ENCODE measurements at places on chromosomes 5 and 9.

GRCh38 chr5:44862808-44863207 is 54.1 kb downstream of the MRPS30 start:
- DNase-seq = no peak

DNA sequence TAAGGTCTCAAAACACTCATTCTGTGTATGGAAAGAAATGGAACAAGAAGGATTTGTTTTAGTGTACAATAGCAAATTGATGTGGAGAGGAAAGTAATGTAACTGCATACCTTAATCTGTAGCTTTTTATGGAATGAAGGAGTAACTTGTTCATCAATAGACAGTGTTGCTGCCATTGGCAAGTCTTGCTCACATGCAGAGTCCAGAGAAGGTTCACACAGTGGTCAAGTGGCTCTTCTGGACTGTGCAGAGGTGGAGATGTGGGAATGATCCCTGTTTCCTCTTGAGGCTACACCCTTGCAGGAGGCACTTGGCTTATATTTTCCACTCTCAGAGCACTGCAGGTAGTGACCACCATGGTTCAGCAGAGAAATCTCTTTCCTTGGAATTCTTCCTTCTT is 132.9 kb upstream of the ANKH start:
- no peak for DNase-seq

- DNase-seq = no peak
Observed at GRCh38 chr9:133523106-133523505, 1.7 kb downstream of the MYMK start.

DNA sequence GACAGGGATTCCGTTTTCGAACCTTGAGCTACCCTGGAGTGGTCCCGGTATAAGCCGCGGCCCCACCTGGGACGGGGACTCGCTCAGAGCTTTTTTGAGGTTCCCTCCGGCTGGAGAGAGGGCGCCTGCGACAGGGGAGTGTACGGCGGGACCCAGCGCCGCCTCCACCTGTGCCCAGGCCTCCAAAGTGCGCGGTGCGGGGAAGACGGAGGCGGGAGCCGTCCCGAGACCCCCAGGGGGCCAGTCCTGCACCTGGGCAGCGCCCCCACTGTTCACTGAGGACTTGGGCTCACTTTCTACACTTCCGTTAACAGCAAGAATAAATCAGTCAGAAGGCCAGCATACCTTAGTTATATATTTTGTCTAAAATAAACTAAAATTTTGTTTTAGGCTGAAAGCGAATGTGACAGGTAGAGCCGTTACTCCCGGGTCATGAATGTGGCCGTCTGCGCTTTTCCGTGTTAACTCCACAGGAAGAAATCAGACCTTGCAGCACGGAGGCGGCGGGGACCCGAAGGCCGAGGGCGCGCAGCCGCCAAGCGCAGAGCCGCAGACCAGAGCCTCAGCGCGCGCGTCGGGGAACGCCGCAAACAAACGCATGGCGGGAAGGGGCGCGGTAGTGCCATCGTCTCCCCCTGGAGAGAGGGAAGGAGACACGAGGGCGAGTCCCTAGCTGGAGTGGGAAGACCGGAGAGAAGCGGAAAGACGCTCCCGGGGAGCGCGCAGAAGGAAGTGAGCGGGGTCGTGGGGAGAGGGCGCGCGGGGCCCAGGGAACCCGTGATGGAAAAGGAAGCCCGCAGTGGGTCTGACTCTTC is 14.1 kb downstream of the TRIM7 start:
- DNase-seq = peak; percentile 67

DNA sequence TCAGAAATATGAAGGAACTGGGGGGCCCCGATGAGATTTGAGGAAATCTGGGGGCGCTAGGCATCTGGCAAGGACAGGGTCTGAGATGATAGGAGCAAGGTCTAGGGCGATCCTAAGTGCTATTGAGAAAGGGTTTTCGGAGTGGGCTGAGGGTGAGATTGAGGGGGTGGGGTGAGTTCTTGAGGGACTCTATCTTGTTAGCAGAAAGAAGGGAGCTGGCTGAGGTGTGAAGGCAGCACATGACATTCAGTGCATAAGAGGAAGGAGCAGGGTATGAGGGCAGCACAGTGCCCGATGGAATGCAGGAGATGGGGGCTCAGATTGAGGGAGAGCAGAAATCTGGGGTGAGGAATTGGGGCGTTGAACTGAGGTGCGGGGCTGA is 640 bp downstream of the TRIM32 start:
- no peak for DNase-seq

DNA sequence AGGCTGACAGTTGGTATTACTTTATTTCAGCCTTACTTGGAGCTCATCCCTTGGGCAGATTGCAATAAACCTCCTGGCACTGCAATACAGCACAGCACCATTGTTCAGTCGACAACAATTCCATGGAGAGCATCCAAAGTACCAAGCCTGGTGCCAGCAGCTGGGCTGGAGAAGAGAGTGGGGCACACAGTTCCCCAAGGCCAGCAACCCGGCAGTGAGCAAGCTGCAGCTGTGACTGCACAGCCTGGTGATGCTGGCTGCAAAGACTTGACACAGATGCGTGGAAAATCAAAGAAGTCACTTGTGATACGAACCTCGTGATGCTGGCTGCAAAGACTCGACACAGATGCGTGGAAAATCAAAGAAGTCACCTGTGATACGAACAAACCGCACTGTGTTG is 125.4 kb downstream of the ATPSCKMT start:
- DNase-seq = peak; percentile 77

DNA sequence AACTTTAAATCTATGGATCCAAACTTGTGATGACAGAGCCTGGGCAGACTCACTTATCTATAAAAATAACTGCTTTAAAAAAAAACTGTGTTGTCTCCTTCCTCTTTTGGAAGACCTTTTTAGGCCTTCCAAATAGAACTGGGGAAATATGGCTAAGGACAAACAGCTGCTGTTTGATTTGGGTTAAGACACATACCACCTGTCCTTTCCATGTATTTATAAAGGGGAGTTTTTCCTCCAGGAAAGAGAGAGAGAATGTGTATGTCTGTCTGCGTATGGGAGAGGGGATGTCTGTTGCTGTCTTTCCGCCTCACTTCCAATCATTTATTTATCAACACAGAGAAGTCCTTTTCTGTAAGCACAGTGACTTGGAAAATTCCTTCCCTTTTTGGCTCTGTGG is 2.8 kb downstream of the ARHGEF37 start:
- no peak for DNase-seq

DNA sequence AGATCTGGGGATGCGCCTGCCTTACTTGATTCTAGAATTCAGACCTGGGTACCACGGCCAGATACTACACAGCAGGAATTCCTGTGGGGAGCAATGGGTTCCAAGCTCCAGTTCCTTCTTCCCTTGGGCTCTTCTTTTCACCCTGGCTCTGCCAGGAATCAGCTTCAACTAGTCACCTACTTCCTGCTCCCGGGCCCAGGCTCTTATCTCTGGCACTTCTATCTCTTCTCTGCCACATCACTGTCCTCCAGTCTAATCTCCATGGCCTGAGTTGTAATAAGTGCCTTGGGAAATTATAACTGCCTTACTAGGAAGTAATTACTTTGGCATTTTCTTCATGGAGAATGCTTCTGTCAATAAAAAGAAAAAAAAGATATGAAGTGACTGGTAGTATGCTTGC is 26.2 kb upstream of the SERINC5 start:
- no peak for DNase-seq

DNA sequence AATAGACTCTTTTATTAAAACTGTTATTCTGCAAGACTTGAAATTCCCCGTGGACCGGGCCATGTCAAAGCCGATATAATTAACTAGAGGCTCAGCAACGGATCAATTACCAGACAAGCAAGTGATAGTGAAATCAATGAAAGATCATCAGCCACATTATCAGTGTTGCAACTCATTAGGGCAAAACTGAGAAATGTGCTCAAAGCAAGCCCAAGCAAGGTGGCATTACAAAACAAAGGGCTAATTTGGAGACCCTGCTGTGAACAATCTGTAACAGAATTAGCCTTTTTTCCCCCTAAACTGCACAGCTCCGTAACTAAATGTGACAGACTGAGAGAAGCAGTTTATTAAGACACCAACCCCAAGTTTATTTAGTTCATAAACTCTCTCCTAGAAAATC is 140.3 kb downstream of the BNC2 start:
- no peak for DNase-seq

DNA sequence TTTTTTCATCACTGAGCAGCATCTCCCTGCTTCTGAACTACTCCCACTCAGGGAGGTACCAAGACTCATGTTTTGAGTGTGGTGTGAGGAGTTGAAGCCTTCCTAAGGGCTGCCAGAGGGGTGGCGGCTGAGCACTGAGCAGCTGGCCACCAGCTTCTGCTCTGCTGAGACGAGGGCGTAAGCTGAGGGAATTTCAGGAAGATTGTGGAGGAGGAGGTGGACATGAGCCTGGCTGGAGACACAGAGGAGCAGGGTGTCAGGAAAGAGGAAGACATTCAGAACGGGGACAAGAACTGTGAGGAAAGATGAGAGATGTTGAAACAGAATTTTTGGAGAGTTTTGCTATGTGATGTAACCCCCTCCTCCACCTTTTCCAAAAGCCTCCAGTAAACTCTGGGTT is 7.8 kb downstream of the LCP2 start:
- no peak for DNase-seq

DNA sequence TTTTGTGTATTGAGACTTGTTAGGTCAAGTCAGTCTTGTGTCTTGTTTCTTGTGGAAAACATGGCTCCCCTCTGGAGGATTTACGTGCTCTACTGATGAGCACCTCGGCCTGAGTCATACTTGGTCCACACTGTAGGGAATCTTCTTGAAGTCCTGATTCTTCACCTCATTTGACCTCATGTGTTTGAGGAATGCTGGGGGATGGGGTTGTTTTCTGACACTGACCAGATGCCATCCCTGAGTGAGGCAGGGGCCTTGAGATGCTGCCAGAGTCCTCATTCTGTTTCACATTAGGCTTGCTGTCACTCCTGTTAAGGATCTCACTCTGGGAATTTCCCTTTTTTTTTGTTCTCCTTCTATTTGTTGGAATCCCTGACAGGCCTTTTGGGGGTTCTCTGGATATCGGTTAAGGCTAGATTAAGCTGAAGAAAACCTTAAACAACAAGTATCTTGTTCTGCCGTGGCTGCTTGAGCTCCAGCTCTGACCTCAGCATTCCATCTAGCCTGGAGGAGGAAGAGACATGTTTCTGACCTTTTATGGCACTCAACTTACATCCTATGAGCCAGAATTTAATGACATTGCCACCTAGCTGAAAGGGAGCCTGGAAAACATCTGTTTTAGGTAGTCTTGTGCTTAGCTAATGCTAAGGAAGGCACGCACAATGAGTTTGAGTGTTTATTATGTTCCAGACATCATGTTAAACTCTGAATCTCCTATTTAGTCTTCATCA is 20.6 kb downstream of the TCOF1 start:
- no peak for DNase-seq

DNA sequence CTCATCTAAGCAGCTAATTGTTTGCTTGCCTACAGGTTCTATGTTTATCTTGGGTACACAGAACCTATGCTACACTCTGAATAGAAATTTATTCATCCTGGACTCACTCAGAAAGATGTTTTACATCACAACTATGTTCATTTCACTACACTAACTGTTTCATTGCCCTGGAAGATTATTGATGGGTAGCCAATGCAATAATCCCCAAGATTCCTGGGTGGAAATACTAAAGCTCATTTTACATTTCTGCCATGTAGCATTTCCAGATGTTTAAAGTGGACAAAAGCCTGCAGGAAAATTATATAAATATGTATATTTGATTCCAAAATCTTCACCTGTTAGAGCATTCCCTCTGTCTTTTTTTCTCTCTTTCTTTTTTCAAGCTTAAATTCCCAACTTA is 51.9 kb upstream of the IL7R start:
- no peak for DNase-seq

DNA sequence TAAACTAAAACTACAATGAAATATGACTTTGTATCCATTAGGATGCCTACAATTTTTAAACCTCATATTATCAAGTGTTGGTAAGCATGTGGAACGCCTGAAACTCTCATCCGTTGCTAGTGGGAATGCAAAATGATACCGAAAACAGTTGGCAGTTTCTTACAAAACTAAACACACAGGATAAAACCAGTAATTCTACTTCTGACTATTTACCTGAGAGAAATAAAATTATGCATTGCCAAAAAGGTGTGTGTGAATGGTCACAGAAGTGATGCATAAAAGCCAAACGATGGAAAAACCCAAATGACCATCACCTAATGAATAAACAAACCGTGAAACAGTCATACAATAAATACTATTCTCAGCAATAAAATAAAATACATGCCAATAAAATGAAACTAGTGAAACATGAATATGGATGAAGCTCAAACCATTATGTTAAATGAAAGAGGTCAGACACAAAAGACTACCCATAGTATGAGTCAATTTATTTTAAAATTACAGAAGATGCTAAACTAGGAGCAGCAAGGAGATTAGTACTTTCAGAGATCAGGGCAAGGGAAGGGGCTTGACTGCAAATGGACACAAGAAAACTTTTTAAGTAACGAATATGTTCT is 13.4 kb downstream of the AUH start:
- DNase-seq = no peak

DNA sequence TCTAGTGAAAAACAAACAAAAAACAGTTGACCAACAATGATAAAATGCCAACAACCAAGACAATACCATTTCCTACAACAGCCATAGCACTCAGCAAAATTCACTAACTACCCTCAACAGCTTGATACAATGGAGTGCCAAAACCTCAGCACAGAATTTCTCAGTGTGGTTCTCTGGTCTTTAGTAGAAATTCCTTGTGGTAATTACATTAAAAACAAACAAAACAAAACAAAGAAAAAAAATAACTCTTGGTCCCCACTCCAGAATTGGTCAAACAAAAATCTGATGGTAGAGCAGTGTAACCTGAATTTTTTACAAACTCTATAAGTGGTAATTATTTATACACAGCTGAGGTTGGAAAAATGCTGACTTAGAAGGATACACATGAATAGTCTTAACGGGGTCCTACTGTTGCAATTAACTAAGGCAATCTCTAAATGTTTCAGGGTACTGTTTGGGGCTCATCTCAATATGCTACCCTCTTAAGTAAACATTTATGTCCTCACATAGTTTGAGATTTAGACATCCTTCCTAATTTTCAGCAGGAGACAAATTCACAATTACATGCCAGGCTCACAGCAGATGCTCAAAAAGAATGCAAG is 13.8 kb downstream of the CSNK1A1 start:
- DNase-seq = no peak

GRCh38 chr5:68267066-68267465 is 51.5 kb downstream of the PIK3R1 start:
- DNase-seq = no peak

DNA sequence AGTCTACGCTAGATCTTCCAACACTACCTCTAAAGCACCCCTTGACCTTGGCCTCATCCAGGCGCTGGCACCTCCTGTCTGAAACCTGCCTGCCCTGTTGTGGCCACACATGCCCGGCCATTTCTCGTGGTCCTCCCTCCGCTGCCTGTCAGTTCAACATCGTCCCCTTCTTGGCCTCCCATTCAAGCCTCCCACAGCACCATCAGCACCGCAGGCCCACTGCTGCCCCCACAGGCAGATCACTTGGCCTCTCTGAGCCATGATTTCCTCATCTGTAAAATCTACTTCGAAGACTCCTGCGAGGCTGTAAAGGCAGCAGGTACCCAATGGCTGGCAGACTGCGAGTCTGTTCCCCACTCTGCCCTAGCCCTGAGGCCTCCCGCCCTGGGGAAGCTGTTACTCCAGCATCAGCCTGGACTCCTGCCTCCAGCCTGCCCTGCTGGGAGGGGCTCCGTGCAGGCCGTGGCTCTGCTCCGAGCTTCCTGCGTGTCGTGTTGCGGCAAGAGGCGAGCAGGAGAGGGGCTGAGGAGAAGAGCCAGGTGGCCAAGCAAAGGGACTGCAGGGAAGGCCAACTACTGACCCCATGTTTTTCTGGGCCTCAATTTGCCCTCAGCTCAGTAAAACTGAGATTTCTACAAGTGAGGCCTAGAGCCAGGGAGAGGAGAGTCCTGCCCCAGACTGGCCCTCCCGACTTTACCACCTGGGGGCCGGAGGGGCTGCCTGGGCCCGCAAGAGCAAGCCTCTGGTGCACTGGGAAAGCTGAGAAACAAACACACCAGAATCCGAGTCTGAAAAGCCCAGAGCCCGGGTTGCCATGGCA is 70.5 kb upstream of the LRRTM2 start:
- DNase-seq = peak; percentile 61
